ENCODE measurements at places on chromosomes 1 and 21.

- DNase-seq, result no peak
These were observed 494 bp downstream of the APH1A start for GRCh38 chr1:150268340-150268704.

GRCh38 chr1:153733970-153734369 is 6.1 kb downstream of the INTS3 start:
- no peak for DNase-seq

- DNase-seq, result no peak
These were observed 1191.1 kb downstream of the NCAM2 start for GRCh38 chr21:22189278-22189677.

GRCh38 chr1:192732787-192733186 is 76.1 kb upstream of the RGS2 start:
- DNase-seq, result no peak

DNA sequence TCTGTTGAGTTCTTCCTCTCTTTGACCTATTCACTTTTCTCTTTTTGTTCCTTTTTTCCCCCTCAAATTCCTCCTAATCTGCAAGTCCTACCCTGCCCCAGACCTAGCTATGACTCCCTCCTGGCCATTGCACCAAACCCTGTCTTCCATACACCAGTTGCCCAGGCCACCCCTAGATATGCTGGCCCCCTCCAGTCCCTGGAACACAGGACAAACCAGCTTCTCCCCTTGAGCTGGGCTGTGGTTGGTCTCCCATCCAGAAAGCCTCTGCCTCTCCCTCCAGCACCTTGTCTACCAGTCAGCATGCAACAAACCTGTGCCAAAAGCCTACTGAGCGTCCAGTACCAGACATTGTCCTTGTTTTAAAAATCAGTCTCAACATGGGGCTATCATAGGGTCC is 59.4 kb downstream of the ELK4 start:
- no peak for DNase-seq

- no peak for DNase-seq
These were observed 72.3 kb downstream of the RGL1 start for GRCh38 chr1:183877053-183877720.

DNA sequence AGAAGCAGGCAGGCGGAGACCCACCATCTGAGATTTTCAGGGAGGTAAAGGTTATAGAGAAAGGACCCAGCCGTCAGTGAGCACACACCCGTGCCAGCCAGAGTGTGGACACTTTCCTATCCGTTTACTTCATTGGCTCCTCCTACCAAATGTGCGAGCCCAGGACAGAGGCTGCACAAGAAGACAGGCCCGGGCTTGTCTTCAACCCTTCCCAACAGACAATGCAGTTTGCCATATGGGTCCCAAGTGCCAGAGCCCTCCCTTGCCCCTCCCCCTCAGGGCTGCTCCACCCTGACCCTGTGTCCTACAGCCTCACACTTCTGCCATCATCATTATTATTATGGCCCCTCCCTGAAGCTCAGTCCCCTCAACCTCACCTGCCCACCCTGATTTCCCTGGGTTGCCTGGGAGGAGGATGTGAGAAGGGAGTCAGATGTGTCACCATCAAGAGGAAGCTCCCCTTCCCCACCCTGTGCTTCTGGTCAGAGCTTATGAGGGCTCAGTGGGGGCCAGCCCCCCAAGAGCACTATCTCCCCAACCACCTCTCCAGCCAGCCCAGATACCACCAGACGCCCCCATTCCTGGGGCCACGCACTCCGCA is 9.4 kb downstream of the LAPTM5 start:
- no peak for DNase-seq

DNA sequence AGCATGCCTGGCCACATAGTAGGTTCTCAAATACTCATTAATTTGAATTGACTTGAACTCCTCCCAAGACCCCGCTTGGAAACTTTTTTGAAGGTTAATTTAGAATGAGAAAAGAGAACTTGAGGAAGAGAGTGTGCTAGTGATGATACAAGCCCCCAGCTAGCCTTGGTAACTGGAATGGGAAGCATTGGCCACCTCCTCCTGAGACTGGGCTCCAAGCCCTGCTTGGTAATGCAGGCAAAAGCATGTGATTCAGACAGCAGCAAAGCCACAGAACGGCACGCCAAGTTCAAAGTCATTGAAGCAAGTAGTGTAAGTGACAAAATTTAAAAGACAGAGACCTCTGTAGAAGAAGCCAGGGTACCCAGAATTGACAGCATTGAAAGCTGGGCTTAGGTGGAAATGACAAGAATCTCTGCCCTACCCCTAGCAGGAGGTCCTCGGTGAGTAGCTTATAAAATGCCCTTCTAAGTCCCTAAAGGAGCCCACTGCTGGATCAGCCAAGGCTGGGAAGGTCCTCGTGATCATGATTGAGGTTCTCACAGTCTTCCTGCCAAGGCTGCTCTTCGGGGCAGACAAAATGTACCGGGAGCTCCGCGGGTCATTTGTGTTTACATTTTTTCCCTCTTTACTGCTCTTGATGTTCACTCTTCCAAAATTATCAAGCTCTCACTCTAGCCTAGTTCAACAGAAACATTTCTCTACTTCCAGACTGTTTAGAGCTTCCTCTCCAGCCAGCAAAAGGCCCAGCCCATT is 99.4 kb downstream of the TSEN15 start:
- no peak for DNase-seq

DNA sequence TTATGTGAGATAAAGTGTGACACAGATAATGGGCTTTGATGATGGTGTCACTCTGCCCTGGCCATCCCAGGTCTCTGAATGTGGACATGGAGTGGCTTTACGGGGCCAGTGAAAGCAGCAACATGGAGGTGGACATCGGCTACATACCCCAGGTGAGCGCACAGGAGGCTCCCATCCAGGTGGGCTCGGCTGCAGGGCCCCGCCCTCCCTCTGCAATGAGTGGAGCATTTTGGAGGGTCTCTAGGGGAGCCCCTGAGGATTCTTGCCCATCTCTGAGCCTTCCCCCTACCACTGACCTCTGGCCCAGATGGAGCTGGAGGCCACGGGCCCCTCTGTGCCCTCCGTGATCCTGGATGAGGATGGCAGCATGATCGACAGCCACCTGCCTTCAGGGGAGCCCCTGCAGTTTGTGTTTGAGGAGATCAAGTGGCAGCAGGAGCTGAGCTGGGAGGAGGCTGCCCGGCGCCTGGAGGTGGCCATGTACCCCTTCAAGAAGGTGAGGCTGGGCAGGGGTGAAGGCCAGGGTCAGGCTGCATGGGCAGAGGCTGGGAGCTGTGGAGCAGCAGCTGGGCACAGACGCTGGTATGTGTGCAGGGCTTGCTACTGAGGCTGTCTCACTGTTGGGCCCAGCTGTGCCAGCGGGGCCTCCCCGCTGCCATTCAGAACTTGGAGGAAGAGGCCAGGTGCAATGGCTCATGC is 8.2 kb upstream of the MTFR1L start:
- DNase-seq, result no peak

GRCh38 chr1:184595596-184595995 is 159.1 kb downstream of the EDEM3 start:
- no peak for DNase-seq

DNA sequence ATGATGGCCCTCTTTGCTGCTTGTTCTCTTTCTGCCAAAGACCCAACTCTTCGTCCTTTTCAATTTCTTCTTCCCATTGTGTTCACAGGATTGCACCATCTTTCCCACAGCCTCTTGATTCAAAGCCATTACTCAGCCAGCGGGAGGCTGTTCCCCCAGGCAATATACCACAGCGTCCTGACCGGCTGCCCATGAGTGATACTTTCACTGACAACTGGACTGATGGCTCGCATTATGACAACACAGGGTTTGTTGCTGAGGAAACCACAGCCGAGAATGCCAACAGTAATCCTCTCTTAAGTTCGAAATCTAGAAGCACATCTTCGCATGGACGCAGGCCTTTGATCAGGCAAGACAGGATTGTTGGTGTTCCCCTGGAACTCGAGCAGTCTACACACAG is 167.4 kb downstream of the LRRC40 start:
- no peak for DNase-seq

DNA sequence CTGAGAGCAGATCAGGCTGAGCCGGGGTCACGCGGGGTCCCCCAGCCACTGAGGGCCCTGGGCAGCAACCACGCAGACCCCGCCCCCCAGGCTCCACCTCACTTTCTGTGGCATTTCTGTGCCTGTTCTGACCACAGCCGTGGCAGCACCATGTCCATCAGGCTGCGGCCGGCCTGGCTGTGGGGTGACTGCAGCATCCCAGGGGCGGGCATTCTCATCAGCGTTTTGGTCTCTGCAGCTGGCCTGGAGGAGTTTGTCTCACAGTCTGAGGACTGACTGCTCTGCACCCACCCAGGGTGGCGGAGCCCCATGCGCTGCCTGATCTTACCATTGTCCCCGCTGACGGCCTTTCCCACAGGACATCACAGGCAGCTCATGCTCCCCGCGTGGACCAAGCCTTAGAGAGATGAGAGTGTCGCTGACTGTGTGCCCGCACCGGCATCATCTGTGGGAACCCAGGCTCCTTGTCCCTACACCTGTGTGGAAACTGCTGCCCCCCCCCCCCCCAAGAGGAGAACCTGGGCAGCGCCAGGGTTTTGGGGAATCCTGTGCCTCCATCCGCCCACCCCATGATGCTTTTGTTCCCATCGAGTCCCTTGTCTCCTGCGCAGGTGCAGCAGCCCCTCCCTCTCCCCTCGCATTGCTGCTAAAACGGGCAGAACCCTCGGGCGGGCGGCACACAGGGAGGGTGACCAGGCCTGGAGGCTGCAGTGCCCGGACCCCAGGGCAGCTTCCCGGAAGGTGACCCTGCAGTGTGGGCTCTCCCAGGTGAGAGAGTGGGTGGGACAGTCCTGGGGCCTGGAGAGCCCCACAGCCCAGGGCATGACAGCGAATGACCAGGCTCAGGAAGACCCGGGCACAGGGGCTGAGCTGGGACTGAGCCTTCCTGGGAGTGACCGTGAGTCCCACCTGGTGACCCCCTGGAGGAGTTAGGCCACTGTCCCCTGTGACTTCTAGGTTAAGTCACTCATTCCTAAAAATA is 1.8 kb downstream of the KRTAP10-1 start:
- no peak for DNase-seq

DNA sequence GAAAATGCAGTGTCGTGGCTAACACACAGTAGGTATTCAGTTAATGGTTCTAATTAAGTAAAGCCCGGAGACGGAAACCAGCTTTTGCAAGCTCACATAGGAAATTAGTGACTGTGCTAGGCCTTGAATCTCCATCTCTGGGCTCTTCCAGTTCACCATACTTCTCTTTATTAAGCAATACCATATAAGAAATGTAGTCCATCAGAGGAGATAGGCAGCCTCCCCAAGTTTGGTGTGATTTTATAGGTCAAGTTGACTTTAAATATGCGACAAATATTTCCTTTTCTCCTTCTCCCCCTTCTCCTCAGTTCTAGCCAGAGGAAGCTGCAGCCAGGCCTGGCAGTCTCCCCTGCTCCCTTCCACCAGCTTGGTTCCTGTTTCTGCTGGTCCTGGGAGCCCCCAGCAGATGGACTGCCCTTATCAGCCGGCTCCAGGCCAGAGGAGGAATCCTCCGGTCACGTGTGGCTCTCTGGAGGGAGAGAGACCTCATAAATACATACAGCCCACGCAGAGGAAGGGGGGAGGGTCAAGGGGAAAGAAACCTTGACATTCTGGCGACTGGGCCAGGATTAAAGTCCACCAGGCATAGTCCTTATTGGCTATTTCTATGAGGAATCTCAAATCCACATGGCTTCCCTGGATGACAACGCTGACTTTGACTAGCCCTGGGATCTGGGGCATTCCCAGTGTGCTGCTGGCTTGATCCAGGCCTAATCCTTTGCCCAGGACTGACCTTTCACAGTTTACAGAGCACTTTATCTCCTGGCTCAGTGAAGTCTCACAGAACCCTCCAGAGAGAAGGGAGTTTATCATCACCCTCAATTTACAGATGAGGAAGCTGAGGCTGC is 115.1 kb upstream of the JUN start:
- DNase-seq, result no peak

DNA sequence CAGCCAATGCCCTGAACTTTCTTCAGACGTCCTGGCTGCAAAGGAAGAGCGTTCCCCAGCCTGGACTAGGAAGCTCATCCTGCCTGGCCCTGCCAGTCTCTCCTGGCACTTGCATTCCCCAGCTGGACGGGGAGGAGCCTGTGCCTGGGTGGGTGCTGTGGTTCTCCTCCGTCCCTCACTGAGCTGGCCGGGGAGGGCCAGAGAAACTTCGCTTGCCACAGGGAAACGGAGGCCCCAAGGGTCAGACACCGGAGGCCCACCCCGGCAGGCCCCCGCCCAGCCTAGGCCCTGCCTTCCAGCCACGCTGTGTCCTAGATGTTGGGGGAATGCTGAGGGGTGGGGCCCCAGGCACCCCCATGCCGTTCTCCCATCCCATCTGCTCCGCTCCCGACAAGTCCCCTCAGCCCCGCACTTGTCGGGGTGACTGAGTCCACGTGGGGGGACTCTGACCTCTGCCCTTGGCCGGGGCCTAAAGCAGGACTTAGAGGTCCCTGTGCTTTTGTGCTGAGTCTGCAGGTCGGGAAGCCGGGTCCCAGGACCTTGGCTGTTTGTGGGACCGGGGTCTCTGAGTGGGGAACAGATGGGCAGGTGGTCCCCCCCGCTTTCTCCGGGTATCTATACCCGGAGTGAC is 4.8 kb downstream of the FTCD start:
- no peak for DNase-seq

DNA sequence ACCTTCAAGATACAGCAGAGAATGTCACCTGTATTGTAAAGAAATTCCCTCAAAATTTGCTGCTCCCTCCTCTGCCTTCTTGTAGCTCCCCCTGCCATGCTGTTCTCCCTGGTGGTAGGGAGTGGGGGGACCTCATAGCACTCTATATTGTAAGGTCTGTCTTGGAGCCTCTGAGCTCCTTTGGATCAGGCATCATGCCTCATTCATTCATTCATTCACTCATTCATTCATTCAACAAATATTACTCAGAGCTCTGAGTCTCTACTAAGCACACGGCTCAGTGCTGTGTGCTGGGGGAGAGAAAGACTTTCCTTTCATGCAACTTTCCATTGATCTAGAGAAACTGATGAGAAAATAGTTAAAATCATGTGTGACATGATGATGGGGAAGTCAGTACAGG is 27.1 kb upstream of the EPHB2 start:
- DNase-seq, result no peak

DNA sequence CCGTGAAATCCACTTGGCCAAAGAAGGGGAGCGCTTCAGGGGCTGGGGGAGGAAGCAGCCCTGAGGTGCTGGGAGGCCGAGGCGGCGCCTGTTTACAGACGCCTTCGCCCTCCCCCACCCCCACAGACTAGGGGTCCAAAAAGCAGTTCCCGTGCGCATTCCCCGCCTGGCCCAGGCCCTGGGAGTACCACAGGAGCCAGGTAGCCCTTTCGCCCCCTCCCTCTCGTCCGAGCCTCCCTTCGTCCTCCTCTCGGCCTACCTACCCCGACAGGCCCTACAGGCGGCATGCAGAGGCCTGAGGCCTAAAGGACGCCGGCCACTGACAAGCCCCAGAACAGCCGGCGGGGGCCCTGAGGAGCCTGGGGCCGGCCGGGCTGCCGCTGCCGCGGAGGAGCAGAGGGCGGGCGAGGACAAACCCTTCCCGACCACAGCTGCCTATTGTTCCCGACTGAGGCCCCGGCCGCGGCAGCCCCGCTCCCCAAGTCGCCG is 522 bp downstream of the RC3H1 start:
- DNase-seq, result no peak

DNA sequence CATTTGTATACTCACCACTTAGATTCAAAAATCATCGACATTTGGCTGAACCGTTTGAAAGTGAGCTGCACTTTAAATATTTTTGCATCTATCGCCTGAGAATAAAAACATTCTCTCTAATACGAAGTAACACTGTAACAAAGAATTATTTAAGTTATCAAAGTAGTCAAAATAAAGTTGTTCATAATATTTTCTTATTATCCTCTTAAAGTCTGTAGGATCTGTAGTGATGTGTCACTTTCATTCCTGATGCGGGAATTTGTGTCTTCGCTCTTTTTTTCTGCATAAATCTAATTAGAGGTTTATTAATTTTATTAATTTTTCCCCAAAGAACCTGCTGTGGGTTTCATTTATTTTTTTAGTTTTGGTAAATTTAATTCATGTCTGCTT is 74.8 kb downstream of the ETS2 start:
- DNase-seq, result no peak

Data from activated gamma-delta T cell treated with anti-CD3 and anti-CD28 coated beads, Interleukin-2, amount 50 U/mL, for 16 hours (primary cell).